ENCODE measurements at places on chromosomes 2 and 18.

GRCh38 chr2:206968134-206969086 lies 29.1 kb downstream of the CPO start:
- DNase-seq: no peak

- DNase-seq: no peak
Measured at GRCh38 chr2:29628108-29628745, 293.2 kb downstream of the ALK start.

GRCh38 chr2:233059797-233060500 lies at the start of gene INPP5D:
TSS of gene INPP5D (plus strand) at chr2:233060342. CDS start at chr2:233060479, 137 bp downstream.
- DNase-seq: peak; percentile 41

DNA sequence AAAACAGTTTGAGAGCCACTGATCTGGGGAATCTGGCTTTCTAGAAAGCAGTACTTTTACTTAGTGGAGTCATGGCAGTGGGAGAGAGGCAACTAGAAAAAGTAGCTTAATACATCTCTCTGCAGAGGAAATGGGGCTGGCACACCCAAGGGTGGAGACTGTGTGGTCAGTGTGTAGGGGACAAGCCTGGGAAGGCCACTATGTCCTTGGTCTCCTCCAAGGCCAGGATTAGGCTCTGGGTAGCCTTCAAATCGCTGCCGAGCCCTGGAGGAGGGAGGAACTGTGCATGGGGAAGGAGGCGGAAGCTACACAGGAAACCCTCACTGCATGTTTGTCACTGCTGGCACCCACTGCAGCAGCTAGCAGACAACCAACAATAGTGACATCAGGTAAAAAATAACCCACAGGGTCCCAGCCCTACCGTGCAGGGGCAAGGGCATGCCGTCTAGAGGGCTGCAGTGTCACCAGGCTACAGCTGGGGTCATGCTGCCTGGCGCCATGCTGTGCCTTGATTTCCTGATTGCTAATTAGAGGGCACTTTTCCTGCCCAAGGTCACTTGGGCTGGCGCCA lies 34.8 kb downstream of the LBH start:
- DNase-seq: peak; percentile 15

DNA sequence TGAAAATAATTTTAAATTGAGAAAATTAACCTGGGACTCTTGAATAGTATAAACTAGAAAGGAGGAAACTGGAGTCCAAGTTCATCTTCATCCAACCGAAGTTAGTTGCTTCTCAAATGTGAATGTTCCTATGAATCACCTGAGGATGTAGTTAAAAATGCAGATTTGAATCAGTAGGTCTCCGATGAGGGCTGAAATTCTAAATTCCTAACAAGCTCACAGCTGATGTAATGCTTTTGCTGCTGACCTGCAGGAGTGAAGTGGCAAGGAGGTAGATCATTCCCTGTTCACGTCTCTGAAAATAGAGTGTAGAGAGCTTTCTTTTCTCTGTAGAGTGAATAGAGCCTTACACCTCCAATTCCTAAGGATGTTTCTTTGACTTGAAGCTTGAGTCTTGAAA lies 685.5 kb downstream of the CPS1 start:
- no peak for DNase-seq

DNA sequence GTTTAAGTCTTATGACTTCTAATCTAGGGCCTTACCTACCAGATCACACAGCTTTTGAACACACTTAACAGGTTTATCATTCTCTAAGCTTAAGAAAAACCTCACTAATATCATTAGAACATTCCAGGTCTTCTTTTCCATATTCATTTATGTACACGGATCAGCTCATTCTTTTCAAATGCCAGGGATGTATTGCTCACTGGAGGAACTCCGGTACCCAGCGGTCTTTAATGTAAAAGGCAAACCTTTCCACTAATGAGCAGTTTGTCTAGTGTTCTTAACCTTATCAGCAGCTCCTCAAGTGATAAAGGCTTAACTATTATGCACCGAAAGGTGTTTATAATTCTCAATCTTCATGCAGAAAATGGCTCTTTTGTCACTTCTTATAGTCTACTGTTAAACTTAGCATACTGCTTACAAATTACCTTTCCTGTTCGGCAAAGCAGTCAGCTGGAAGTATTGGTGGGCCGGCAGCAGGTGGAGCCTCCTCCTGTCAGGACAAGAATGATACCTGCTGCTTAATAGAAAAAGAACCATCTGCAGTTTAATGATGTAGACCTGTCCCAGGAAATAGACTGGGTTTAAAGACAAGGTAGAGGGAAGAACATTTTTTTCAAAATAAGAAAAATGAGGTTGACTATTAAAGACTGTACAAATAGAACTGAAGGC lies 142.7 kb downstream of the FIGN start:
- no peak for DNase-seq

DNA sequence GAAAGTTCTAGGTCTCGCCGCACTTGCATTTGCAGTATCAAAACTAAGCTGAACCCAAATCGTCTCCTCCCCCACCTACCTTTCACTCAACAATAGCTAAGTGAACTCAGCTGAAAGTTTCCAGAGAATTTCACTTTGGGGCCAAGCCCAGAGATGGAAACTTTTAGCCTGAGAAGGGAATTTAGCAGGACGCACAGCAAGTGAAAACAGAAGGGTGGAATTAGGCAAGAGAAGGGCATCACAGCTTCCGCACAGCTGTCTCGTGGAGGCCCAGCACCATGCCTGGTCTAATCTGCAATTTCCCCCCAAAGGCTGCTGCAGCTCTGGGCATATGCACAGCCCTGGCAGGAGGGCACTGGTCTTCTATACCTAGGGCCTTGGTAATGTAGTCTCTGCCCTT lies 262.0 kb downstream of the TNS1 start:
- DNase-seq: no peak

DNA sequence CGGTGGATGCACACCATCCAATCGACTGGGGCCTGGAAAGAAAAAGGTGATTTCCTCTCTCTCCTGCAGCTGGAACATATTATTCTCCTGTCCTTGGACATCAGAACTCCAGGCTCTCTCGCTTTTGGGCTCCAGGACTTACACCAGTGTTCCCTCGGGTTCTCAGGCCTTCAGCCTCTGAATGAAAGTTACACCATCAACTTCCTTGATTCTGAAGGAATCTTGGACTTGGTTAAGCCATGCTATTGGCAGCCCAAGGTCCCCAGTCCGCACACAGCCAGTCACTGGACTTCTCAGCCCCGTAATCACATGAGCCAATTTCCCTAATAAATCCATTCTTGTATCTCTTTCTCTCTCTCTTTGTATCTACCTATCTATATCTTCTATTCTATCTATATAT lies 418.9 kb downstream of the IRS1 start:
- DNase-seq: no peak

DNA sequence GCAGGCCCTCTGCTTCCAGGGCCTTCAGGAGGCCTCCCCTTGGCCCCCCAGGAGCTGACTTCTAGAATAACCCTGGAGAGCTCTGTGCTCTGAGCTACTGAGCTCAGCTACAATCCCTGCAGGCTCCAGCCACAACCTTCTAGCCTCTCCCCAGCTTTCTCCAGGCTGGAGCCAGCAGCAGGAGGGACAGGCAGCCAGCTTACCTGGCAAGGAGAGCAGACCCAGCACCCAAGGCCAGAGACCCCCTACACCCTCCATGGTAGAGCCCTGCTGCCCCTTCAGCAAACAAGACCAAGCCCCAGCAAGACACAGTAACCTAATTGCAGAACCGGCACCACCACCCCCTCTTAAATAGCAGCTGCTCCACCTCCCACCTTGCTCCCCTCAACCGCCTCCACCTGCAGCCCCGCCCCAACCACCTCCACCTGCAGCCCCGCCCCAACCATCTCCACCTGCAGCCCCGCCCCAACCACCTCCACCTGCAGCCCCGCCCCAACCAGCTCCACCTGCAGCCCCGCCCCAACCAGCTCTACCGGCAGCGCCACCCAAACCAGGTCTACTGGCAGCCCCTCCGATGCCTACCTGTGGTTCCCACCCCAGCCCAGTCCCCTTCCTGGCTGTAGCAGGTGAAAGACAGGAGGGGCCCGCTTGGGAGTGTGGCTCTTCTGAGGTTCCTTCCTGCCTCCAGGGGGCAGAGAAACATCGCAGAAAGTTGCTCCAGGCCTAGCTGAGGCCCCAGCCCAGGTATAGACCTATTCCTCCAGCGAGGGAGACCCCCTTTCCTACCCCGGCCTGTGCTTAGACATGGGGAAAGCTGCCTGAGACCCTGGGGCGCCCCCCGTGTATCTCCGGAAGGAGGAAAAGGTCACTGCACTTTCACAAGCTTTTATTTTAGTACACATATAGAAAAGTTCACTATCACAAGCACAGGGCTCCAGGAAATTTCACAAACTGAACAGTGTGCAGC lies at the start of gene ASTL:
ASTL (minus strand) TSS at position 324 of the 967 bp plus-strand sequence; CDS start at position 258, 66 bp downstream.
- no peak for DNase-seq

DNA sequence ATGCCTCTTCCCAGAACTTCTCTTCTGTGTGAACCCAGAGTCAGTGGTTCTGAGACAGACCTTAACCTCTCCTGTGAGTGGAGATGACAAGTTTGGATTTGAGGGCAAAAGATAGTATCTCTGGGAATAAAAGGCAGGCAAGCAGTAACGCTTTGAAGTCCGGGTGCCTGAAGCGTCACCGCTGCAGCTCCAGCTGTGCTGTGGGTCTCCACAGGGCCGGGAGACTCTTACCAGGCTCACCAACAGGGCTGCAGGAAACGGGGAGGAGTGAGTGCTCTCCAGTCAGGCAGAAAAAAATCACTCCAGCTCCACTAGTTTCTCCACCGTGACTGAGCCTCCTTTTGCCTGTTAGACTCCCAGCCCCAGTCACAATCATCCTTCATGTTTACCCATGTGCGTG lies 79.7 kb upstream of the MAP4K4 start:
- no peak for DNase-seq

All from stimulated activated CD8-positive, alpha-beta memory T cell treated with anti-CD3 and anti-CD28 coated beads, Interleukin-15, amount 100 ng/mL, for 1 hour (primary cell).